ENCODE measurements at places on chromosomes 13 and 19. TPM values are rescaled to one million over a fixed set of nuclear protein-coding genes. Genes with fewer than 3 reads are reported as not detected.

ASF1B gene
- 102 TPM for total RNA-seq

- DNase-seq = peak; percentile 54
Measured at GRCh38 chr19:48419158-48419920, 25.9 kb downstream of the GRIN2D start.

GRCh38 chr19:24033963-24034342 lies 53.0 kb upstream of the ZNF254 start:
- DNase-seq = peak; percentile 71

- no peak for DNase-seq
Measured at GRCh38 chr13:31437975-31438374, 238.2 kb downstream of the B3GLCT start.

DNA sequence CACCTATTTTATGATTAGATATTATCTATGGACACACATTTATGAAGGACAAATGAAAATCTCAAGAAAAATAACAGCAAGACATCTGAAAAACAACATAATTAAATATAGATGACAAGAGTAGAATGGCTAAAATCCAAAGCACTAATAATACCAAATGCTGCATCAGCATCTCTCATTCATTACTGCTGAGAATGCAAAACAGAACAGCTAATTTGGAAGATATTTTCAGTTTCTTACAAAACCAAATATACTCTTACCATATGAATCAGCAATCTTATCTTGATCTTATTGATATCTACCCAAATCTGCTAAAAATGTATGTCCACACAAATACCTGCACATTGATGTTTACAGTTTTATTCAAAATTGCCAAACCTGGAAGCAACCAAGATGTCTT lies 829.1 kb upstream of the MIR17HG start:
- no peak for DNase-seq

DNA sequence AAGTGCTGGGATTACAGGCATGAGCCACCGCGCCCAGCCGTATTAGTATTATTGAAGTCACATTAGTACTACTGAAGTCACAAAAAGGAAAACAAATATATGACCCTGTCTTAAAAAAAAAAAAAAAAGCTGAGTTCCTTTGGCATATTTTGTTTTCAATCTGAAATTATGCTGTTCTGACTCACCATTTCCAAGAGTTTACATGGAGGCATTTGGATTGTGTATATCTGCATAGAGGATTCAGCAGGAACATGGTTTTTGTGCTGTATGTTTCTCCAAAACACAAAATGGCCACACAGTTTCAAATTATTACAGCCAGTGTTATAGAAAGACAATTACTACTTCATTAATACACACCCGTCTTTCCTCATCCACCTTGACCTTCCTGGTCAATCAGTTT lies 103.5 kb upstream of the TSC22D1 start:
- DNase-seq = no peak

DNA sequence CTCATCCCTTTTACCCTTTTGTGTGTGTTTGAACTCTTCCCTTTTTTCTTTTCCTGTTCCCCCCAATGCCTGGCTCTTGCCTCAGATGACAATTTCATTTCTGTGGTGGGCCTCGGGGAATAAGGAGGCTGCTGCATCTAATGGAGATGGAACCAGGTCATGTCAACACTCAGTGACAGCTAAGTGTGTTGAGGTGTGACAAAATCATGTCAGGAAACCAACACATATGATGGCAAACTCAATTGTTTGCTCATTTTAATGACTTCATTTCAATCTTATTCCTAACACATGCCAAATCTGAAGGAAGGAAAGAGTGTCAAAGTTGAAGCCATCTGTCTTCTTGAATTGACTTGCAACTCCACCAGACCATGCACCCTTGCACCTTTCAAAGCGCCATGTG lies 36.7 kb downstream of the TNFSF11 start:
- DNase-seq = no peak

DNA sequence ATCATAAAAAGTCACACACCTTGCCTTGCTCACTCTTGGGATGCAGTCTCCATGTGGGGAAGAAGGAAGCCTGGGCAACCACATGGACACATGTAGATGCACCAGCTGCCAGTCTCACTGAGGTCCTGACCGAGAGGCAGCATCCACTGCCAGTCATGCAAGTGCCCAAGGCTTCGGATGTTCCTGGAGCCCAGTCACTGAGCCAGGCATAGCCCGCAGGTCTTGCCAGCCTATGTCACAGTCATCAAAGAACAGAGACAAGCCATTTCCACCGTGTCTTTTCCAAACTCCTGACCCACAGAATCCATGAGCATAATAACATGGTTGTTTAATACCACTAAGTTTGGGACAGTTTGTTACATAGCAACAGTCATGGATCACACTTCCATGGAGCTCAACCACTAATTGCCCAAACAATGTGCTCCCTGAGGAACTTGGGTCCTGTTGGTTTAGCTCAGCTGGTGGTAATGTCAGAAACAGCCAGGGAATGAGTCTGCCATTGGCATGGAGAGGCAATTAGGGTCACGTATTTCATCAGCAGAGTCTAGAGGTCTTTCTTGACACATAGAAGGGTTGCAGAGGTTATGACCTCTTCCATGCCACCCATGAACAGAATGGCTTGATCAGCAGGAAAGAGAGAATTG lies 21.5 kb downstream of the STARD13 start:
- DNase-seq = no peak

DNA sequence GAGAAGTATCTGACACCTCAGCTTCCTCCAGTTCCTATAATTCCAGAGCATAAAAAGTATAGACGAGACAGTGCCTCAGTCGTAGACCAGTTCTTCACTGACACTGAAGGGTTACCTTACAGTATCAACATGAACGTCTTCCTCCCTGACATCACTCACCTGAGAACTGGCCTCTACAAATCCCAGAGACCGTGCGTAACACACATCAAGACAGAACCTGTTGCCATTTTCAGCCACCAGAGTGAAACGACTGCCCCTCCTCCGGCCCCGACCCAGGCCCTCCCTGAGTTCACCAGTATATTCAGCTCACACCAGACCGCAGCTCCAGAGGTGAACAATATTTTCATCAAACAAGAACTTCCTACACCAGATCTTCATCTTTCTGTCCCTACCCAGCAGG lies 3.1 kb downstream of the KLF5 start:
- DNase-seq = no peak

DNA sequence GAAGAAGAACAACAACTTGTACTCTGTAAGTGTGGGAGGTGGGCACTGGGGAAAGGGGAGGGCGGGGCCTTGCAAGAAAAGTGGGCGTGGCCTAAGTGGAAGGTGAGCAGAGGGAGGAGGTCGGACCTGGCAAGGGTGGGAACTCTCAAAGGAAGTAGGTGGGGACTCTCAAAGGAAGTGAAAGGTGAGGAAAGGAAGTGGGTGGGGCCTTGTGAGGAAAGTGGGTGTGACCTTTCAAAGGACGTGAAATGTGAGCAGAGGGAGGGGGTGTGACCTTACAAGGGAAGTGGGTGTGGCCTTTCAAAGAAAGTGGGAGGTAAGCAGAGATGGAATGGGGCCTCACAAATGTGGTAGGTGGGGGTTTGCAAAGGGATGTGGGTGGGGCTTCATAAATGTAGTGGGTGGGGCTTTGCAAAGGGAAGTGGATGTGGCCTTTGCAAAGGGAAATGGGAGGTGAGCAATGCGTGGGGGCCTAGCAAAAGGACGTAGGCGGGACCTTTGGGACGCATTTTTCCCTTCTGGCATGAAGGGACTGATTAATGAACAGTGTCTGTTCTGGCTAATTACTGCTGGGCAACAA lies 25.9 kb downstream of the ACSBG2 start:
- peak; percentile 14 for DNase-seq

- no peak for DNase-seq
Measured at GRCh38 chr13:28199089-28199488, 60.7 kb downstream of the PAN3 start.

DNA sequence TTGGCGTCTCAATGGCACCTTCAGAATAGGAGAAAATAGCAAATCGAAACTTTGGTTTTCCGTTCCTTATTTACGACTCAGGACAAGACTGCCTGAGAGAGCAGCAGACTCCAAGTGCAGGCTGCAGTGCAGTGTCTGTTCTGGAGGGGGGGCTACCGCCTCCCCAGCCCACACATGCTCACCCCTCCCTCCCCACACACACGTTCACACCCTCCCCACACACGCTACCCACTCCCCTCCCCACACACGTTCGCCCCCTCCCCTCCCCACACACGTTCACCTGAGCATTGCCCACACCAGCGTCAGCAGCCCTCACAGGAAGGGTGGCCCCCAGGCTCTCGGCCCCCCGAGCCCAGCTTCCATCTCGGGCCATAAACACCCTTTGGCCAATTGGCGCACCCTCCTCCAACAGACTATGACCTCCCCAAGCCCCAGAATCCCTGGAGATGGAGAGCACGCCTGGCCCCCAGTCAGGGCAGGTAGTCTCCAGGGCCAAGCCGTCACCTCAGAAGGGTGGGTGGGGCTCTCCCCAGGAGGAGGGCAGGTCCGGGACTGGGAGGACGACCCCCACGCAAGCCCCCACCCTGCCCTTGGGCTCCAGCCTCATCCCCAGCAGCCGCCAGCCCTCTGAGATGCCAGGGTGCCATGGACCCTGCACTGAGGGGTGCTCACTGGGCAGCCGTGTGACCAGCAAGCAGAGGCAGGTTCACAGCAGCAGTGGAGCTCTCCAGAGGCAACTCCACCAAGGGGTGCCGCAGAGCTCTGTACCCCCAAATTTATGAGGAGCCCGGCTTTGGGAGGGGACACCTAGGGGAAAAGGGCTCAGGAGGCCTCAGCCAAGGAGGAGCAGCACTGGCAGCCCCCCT lies 27.5 kb downstream of the RASA3 start:
- no peak for DNase-seq

DNA sequence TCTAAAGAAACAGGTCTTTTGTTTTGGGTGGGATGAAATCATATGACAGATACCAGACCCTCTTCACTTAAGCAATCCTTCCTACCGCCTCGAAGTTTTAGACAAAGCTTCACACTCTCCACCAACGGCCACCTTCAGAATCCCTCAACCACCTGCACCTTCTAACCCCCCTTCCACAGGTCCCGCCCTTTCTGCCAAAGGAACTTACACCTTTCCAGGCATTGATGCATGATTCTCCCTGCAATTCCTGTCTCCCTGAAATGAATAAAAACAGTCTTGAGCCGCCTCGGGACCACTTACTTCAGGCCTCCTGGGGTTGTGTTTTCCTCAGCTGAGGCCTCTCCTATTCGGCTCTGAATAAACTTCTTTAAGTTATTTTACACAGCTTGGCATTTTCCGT lies 859 bp downstream of the ZNF433 start:
- no peak for DNase-seq

DNA sequence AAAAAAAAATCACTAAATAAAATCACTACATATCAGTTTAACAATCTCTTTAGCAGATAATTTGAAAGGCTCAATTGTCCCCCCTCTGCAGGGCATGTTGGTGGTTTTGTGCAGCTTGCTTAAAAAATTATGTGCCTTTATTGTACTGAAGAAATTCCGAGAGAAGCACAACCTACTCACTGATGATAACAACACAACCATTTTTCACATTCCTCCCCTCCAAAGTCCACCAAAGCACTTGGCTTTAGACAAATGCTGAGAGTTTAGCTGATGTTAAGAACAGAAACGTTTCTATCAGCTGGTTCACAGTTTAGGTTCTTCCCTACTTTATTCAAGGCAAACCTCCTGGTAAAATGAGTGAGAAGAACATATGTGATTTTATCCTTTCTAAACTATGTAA lies 923 bp downstream of the DOCK9 start:
- DNase-seq = no peak

GRCh38 chr19:2035590-2035991 lies 15.5 kb downstream of the MKNK2 start:
- DNase-seq = no peak

Data from SJCRH30 (cell line).